ENCODE measurements at places on chromosomes 3 and 15. TPM values are rescaled to one million over a fixed set of nuclear protein-coding genes. Genes with fewer than 3 reads are reported as not detected.
A peak's percentile ranks its signal among the peaks of the same experiment; 100 is the strongest.

DNA sequence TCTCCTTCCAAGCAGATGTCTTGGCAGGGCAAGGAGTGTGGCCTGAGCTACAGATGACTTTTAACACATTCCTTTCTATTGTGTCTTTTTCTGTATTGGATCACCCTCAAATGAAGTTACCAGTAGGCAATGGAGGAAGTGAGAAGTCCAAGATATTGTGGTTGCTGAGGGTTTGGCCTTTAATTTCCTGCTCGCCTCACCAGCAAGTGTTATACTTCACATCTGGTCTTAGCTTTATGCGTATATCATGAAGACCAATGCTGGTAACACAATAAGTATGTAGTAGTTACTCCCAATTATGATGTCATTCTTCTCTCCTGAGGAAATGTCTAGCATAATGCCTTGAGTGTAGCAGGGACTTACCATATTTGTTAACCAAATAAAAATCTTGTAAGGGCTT, 179.9 kb downstream of the ZIC1 start:
- no peak for DNase-seq

GRCh38 chr3:112606098-112606497, 34.8 kb downstream of the CCDC80 start:
- DNase-seq: no peak

DNA sequence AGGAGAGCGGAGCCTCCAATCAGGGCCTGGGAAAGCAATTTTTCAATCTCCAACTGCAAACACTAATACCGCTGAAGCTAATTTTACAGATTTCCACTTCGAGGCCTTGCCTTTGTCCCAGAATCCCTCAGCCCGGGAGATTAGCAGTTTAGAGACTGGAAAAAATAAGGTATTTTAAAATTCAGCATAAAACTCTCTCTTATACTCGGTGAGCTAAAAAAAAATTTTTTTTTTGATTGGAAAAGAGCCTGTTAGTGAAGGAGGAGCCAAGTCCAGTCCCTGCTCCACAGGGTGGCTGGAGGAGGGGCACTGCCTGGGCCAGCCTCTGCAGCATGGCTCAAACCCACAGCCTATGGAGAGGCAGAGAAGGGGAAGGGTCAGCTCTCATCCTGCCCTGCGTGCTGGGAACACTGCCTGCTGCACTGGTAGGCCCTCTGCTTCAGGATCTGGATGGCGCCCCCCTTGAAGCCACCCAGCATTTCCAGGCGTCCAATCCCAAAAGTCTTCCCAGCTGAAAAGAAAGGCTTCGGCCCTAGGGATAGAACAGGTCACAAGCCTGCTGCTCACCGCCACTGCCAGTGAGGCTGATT, 48.9 kb downstream of the CACNA2D2 start:
- DNase-seq: no peak

The PIAS1 gene
- 18.2 TPM for total RNA-seq

- DNase-seq: no peak
These were observed 38.1 kb downstream of the MFSD1 start for GRCh38 chr3:158839966-158840365.

The XCR1 gene
- 0.06 TPM for total RNA-seq

The NAALADL2 gene
- total RNA-seq: 1.6 TPM

DNA sequence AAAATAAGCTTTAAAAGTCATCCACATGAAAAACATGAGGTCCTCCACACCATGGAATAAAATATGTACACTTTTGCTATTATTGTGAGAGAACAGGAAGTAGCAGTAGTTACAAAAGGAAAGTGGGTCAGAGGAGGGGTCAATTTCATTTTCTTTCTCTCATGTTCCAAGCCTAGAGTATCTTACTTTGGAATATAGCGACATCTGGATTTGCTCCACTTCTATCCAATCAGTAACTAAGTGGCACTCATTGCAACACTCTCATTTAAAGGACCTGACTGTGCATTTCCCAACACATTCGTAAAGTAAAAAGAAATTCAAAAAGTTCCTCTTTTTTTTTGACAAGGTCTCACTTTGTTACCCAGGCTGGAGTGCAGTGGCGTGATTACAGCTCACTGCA, 637.3 kb downstream of the TUSC7 start:
- DNase-seq: no peak

DNA sequence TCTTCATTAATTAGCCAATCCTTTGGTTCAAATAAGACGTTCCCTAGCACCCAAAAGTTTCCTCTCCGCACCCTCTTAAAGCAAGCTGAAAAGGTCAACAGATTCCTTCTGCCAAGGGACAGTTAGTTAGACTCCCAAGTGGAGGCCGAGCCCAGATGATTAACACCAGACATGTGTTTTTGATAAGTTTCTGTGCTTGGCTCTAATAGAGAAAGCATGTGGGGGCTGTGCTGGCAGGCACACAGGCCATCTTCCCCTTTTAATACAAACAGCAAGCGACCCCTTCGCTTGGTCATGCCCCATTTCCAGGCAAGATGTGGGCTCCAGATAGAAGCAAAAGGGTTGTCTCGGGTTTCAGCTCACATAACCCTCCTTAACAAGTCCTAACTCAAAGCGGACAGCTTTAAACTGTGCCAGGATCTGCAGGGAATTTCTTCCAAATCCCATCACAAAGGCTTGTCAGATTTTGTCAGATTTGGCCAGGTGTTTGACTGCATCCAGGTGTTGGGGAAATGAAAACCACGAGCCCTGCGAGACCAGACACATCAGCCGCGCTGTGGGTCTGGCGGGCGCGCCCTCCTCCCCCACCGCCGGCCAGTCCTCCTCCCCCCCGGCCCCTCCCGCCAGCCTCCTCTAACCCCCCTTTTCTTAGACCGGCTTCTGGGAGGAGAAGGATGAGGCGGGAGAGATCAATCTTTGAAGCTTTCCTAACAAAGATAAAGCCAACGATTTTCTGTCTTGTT, 3.3 kb downstream of the HES1 start:
- DNase-seq: peak; percentile 30

The RBP2 gene
- total RNA-seq: not detected

DNA sequence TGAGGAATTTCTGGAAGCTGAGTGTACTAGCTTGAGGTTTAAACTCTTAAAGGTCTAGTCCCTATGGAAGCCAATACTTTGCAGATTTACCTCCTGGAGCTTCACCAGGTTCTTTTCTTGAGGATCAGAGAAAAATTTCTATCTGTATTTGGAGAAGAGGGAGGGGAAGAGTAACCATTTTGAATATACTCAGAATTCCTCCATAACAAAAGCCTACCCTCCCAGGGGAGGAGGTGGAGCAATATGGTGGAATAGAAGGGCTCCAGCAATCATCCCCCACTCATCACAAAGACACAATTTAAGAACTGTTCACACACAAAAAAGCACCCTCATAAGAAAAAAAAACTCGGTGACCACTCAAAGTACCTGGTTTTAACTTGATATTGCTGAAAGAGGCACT, 36.0 kb upstream of the PEX5L start:
- no peak for DNase-seq

- DNase-seq: no peak
These were observed 53.6 kb downstream of the PAK2 start for GRCh38 chr3:196793246-196793645.

The CACNA1D gene
- total RNA-seq: 0.34 TPM

DNA sequence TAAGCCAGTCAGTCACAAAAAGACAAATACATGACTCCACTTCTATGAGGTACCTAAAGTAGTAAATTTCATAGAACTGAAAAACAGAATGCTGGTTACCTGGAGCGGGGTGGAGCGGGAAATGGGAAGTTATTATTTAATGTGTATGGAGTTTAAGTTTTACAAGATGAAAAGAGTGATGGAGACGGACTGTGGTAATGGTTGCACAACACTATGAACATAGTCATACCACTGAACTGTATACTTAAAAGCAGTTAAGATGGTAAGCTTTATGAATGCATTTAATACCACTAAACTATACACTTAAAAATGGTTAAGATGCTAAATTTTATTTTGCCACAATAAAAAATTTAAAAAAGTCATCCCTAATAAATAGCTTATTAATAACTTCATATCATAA, 23.2 kb downstream of the SFMBT1 start:
- DNase-seq: no peak

GRCh38 chr3:106573605-106574004, 704.8 kb upstream of the CBLB start:
- no peak for DNase-seq

- no peak for DNase-seq
These were observed 70.3 kb upstream of the PRICKLE2 start for GRCh38 chr3:64295594-64295993.

DNA sequence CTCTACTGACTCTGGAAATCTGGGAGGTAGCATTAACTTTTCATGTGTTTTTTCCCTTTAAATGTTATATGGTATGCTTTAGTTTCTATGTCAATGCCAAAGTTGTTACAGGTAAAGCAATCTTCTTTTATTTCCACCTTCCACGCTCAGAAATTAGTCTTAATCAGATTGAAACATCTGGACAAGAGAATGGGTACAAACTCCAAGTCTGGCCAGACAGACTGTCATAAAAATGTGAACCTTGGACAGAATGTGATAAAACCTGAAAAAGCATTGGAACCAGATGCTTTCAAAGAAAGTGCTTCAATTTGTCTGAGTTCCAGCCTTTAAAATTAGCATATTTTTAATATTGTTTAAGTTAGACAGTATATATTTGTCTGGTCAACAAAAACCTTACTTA, 110.7 kb upstream of the P2RY1 start:
- DNase-seq: no peak

DNA sequence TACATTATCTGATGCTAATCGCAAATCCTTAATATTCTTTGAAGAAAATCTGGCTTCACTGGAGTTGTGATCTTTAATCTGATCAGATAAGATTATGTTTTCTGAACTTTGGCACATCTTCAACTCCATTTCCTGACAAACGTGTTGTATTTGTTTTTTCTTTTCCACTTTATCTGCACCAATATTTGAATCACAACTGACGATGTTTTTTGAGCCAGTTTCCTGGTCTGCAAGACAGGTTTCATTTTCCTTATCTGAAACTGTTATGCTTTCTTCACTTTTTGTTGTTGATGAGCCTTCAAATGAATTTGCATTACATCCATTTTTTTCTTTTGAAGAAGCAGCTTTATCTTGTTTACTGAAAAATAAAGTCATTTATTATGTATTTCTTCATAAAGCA, 101.5 kb downstream of the ZNF280D start:
- no peak for DNase-seq

- DNase-seq: no peak
These were observed 398.6 kb upstream of the WNT5A start for GRCh38 chr3:55885721-55886120.

The CD200 gene
- 1.2 TPM for total RNA-seq

- DNase-seq: no peak
These were observed 40.6 kb downstream of the ATP13A3 start for GRCh38 chr3:194446172-194446571.

- no peak for DNase-seq
These were observed 45.7 kb upstream of the RAB6B start for GRCh38 chr3:133941415-133941821.

DNA sequence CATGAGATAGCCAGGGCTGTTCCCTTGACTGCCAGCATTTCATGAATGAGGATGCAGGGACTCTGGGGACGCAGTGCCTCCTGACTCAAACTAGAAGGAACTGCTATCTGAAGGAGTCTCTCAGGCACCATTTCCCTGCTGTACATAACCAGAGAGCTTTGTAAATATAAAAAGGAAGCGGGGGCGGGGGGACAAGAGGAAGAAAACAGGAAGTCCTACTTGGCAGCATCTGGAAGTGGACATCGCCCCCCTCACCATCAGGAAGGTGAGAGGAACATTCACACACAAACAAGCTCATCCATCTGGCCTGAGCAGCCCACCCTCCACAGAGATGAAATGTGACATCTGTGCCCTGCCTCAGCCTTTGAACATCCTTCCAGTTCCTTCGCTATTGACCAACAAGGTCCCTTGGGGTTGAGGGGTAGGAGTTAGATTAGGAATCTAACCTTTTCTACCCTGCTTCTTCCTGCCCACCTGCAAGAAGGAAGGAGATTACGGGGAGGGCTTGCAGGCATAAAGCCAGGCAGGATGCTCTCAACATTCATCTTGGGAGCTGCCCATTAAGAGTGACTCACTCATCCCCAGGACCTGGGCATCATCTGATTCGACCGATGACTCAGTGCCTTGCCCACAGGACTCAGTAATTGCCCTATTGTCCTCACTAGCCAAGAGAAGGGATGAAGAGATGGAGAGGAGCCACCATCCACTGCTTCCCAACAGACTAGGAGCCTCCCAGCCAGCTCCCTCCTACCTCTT, 31.9 kb downstream of the SH3BP5 start:
- DNase-seq: peak; percentile 49

The CIDEC gene
- 1.6 TPM for total RNA-seq

DNA sequence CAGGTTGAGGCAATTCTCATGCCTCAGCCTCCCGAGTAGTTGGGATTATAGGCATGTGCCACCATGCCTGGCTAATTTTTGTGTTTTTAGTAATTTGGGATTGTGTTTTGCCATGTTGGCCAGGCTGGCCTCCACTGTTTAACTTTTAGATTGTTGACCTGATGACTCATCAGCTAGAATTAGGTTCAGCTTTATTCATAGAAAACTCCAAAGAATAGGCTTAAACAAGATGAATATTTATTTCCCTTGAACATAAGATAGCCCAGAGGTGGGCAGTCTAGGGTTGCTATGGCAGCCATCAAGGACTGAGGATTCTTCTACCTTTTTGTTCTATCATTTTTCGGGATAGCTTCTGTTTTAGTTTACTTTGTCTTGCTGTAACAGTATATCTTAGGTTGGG, 99.6 kb upstream of the SELENOK start:
- DNase-seq: no peak

The IQCF5 gene
- not detected for total RNA-seq

The P3H2 gene
- total RNA-seq: 3.4 TPM

- no peak for DNase-seq
These were observed 86.3 kb downstream of the RSL24D1 start for GRCh38 chr15:55110446-55110845.

The EPHA6 gene
- total RNA-seq: not detected

The CPN2 gene
- total RNA-seq: 0.13 TPM

DNA sequence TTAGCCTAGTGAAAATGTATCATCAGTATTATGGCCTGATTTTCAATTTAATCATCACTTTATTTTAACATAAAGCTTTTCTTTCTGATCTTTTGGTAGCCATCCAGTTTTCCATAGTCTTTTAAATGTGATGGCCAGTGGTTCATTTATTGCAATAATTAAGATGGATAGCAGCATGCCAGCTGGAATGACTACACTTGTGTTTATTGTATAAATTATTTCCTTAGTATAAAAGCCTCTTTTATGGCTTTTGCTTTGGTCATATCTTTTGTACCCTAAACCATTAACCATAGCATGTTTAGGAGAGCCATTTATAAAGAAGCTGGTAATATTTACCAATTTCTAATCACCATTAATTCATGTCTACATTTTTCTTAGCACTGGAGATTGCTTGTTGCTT, 31.7 kb downstream of the ALCAM start:
- DNase-seq: no peak

DNA sequence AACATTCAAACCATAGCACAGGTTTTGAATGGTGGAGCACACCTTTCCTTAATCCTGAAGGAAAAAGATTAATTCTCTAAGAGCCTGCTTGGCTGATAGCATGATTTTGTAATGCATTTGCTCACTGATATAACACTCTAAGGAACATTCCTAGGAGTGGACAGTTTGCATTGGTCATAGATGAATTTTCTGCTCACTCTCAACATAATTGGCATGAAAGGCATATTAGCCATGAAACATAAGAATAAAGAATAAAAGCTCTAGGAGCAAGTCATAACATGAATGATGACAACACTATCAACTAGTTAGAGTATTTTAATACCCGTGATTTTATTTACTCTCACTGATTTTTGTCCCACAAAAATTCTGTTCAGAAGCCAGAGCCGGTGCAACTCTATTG, 34.3 kb upstream of the LRTM1 start:
- no peak for DNase-seq

The TP63 gene
- total RNA-seq: 10.3 TPM

Data from psoas muscle (tissue), 8 donors.